ENCODE measurements at places on chromosomes 1 and 21. TPM values are rescaled to one million over a fixed set of nuclear protein-coding genes. Genes with fewer than 3 reads are reported as not detected.
A peak's percentile ranks its signal among the peaks of the same experiment; 100 is the strongest.

GRCh38 chr1:43004587-43005459 is 46.2 kb upstream of the SLC2A1 start:
- no peaks in the 10 kb centered on the region for H3K36me3 ChIP-seq
- H3K27ac ChIP-seq: no peak overlapping the region
- peaks cover 11% of the 10 kb centered on the region for H3K27me3 ChIP-seq
- no peak overlapping the region for H3K4me3 ChIP-seq
- H3K4me1 ChIP-seq: no peaks in the 10 kb centered on the region
- no peak for DNase-seq

- H3K36me3 ChIP-seq: no peaks in the 10 kb centered on the region
- H3K4me3 ChIP-seq: no peak overlapping the region
- H3K4me1 ChIP-seq: no peaks in the 10 kb centered on the region
- DNase-seq: peak; percentile 2
Measured at GRCh38 chr21:32844653-32845436, 73.3 kb upstream of the PAXBP1 start.

DNA sequence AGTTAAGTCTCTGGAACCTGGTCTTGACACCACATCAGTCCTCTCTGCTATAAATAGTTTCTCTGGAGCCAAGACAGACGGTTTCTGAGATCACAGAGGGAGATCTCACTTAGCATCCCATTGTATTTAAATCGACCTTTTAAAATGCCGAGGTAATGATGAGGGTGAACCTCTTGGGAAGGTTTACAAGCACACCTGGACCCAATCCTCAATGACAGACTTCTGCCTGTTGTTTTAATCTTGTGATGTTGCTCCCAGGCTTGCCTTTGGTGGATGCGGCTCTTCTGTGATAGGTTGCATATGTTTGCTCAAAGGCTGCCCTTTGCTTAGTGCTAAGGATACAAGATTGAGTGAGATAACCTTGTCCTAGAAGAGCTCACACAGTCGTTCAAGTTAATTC is 104.6 kb upstream of the L1TD1 start:
- no peaks in the 10 kb centered on the region for H3K4me1 ChIP-seq
- H3K36me3 ChIP-seq: peaks cover 12% of the 10 kb centered on the region
- no peak overlapping the region for H3K27ac ChIP-seq
- H3K27me3 ChIP-seq: no peaks in the 10 kb centered on the region
- DNase-seq: no peak

- H3K27me3 ChIP-seq: no peaks in the 10 kb centered on the region
- DNase-seq: no peak
- no peaks in the 10 kb centered on the region for H3K4me1 ChIP-seq
- no peak overlapping the region for H3K4me3 ChIP-seq
- no peaks in the 10 kb centered on the region for H3K36me3 ChIP-seq
Measured at GRCh38 chr1:176051902-176052518, 155.1 kb downstream of the COP1 start.

- no peak overlapping the region for H3K27ac ChIP-seq
- H3K27me3 ChIP-seq: peaks cover 8% of the 10 kb centered on the region
- H3K4me3 ChIP-seq: no peak overlapping the region
- no peaks in the 10 kb centered on the region for H3K4me1 ChIP-seq
Measured at GRCh38 chr1:64523413-64524337, 53.7 kb downstream of the CACHD1 start.

- peaks cover 8% of the 10 kb centered on the region for H3K36me3 ChIP-seq
- no peaks in the 10 kb centered on the region for H3K27me3 ChIP-seq
- H3K4me1 ChIP-seq: no peaks in the 10 kb centered on the region
- no peak overlapping the region for H3K4me3 ChIP-seq
- no peak for DNase-seq
Measured at GRCh38 chr1:11124965-11125364, 25.3 kb upstream of the EXOSC10 start.

- peaks cover 68% of the 10 kb centered on the region for H3K4me1 ChIP-seq
- no peaks in the 10 kb centered on the region for H3K27me3 ChIP-seq
- no peak for DNase-seq
- H3K36me3 ChIP-seq: peaks cover 15% of the 10 kb centered on the region
- no peak overlapping the region for H3K4me3 ChIP-seq
- H3K27ac ChIP-seq: peak overlapping the region; percentile 72
Measured at GRCh38 chr1:47554901-47555300, 117.1 kb downstream of the FOXD2 start.

DNA sequence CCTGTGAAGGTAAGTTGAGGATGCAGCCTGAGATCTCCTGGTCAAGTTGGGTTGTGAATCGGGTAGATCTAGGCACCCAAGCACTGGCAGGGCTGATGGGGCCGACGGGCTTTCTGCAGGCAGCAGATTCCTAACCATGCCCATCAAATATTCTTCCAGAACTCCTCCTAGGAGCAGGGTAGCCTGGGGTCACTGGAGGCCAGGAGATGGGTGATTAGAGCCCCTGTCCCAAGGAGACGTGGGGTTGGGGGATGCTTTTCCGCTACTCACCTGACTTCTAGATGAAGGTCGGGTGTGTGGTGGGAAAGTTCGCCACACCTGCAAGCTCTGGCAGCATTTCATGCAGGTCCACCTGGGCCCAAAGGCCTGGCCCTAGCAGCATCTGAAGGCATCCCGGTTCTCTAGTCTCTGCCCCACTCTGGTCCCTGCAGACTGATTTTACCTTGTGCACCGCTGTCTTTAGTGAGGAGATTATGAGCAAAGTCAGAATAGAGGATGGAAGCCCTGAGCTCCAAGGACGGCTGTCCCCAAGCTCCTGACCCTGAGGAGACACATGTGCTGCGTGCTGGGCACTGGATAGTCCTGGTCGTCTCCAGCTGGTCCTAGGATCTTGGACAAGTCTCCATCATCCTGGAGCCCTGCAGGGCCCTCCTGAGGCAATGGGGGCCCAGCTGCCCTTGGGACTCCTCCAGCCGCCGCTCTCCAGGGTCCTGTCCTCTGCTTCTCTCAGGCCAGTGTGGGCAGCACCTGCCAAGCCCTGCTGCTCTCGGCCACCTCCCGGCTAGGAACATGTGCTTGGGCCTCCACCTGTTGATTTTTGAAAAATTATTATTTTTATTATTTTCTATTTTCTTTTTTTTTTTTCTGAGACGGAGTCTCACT is 21.8 kb upstream of the C2CD2 start:
- no peaks in the 10 kb centered on the region for H3K36me3 ChIP-seq
- no peak overlapping the region for H3K4me3 ChIP-seq
- H3K27me3 ChIP-seq: no peaks in the 10 kb centered on the region

- H3K4me3 ChIP-seq: no peak overlapping the region
- H3K36me3 ChIP-seq: no peaks in the 10 kb centered on the region
- H3K27ac ChIP-seq: no peak overlapping the region
- peaks cover 17% of the 10 kb centered on the region for H3K27me3 ChIP-seq
- no peak for DNase-seq
Measured at GRCh38 chr1:160022330-160023310, 9.2 kb downstream of the PIGM start.

DNA sequence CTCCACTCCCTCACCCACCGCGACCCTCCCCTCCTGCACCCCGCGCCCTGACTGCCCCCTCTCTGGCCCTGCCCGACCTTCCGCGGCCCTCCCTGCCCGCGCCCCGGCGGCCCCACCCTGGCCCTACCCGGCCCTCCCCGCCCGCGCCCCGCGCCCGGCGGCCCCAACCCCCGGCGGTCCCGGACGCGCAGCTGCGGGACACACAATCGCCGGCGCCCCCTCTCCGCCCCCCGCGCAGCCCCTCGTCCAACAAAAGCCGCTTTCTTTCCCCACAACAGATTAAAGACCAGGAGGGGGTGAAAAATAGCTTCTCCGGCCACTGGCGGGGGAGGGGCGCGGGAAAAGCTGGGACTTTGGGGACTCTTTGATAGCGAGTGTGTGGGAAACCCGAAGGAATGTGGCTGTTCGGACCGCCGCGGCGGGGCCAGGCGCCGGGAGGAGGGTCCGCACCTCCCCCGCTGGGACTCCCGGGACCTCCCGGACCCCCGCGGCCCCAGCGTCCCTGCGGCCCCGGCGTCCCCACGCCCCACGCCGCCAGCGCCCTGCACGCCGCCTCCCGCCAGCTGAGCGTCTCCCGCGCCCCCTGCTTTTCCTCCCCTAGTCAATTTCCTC is 8.8 kb upstream of the ID3 start:
- peaks cover 15% of the 10 kb centered on the region for H3K4me1 ChIP-seq
- H3K27me3 ChIP-seq: peaks cover 15% of the 10 kb centered on the region
- DNase-seq: no peak
- H3K27ac ChIP-seq: peak overlapping the region; percentile 34

DNA sequence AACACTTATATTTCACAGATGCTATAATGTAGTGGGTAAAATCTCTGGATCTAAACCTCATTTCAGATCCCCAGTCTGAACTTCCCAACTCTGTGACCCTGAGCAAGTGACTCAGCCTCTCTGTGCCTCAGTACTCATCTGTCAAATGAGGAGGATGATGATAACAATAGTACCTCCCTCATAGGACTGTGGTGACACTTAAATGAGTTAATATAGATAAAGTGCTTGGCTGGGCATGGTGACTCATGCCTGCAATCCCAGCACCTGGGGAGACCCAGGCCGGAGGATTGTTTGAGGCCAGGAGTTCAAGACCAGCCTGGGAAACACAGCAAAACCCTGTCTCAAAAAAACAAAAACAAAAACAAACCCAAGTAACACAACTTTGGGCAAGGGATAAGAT is 4.7 kb upstream of the ECE1 start:
- no peak overlapping the region for H3K4me3 ChIP-seq
- no peaks in the 10 kb centered on the region for H3K27me3 ChIP-seq
- H3K4me1 ChIP-seq: peaks cover 44% of the 10 kb centered on the region

DNA sequence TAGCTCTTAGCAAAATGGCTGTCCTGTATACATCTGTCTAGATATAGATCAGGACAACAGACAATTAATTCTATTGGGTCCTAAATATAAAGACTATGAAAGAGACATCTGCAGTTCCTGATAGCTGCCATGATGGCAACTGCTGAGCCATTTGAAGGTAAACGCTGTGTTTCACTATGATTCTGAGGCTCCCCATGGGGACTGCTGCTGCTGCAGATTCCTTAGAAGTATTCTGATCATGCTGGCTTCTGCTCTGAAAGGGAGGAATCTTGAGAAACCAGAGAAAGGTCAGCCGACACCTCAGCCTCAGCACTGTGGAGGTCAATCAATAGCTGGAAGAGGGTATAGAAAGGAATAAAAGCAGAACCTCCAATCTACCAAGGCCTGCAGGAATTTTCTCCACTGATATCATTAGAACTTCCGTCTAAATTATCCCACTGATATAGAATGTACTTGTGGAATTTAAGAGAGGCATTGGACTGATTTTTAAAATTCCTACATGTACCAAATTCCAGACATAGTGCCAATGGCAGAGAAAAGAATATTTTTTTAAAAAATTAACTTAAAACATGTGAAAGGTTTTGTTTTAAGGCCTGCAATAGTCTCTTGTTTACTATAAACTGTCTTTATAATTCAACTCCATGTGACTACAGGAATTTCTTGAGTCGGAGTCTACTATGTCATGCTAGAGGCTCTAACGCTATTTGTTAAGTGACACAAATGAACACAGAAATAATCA is 53.2 kb downstream of the DDAH1 start:
- DNase-seq: no peak
- H3K27ac ChIP-seq: no peak overlapping the region
- H3K27me3 ChIP-seq: no peaks in the 10 kb centered on the region
- peaks cover 61% of the 10 kb centered on the region for H3K4me1 ChIP-seq

DNA sequence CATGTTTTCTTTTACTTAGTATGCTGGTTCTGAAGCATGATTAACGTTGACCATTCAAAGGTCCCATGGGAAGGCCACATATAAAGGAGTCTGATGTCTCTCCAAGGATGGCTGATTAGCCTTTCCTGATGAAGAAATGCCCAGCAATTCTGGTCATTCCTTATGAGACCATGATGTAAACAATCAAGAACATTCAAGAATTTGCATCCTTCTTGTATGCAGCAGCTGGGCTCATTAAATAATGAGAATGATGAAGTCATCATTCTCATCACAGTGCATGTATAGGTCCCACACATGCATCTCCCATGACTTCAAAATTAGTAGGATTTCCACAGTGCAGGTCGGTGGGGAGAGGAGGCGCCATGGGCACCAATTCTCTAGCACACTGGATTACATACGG is 85.4 kb downstream of the APP start:
- no peak overlapping the region for H3K27ac ChIP-seq
- no peak overlapping the region for H3K4me3 ChIP-seq
- DNase-seq: no peak
- H3K36me3 ChIP-seq: peaks cover 8% of the 10 kb centered on the region
- H3K4me1 ChIP-seq: no peaks in the 10 kb centered on the region

GRCh38 chr1:88275259-88275862 is 408.7 kb upstream of the PKN2 start:
- no peak for DNase-seq
- H3K4me1 ChIP-seq: no peaks in the 10 kb centered on the region

DNA sequence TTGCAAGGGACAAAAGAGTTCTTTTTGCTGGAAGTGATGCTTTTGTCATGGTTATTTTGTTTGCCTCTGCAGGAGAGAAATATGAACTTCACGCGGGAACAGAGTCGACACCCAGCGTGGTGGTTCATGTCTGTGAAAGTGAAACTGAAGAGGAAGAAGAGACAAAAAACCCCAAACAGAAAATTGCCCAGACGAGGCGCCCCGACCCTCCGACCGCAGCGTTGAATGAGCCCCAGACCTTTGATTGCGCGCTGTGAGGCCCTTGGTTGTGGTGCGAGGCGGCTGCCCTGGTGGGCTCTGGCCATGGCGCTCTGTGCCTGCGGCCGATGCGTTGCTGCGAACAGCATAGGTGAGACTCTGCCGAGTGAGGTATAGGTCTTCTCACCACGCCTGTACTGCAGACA is 20.9 kb upstream of the NCMAP start:
- peaks cover 12% of the 10 kb centered on the region for H3K4me1 ChIP-seq
- peaks cover 14% of the 10 kb centered on the region for H3K36me3 ChIP-seq

- H3K27me3 ChIP-seq: no peaks in the 10 kb centered on the region
- peaks cover 8% of the 10 kb centered on the region for H3K36me3 ChIP-seq
- H3K27ac ChIP-seq: no peak overlapping the region
- H3K4me3 ChIP-seq: no peak overlapping the region
- DNase-seq: no peak
Measured at GRCh38 chr1:42211224-42211623, 46.7 kb upstream of the GUCA2A start.

- no peaks in the 10 kb centered on the region for H3K36me3 ChIP-seq
- H3K4me3 ChIP-seq: no peak overlapping the region
- H3K4me1 ChIP-seq: no peaks in the 10 kb centered on the region
- no peak overlapping the region for H3K27ac ChIP-seq
- no peaks in the 10 kb centered on the region for H3K27me3 ChIP-seq
Measured at GRCh38 chr1:48939042-48939441, 162.4 kb upstream of the BEND5 start.

GRCh38 chr1:106897976-106898375 is 158.5 kb upstream of the PRMT6 start:
- no peak overlapping the region for H3K4me3 ChIP-seq
- H3K36me3 ChIP-seq: no peaks in the 10 kb centered on the region
- H3K27ac ChIP-seq: no peak overlapping the region
- no peaks in the 10 kb centered on the region for H3K4me1 ChIP-seq

RPTN gene
- total RNA-seq: not detected

CFAP141 gene
- total RNA-seq: not detected

SPRR1B gene
- 3.1 TPM for total RNA-seq

APOBEC4 gene
- not detected for total RNA-seq

TGFB2 gene
- 32.2 TPM for total RNA-seq

ARHGAP29 gene
- 62.6 TPM for total RNA-seq

TMEM51 gene
- total RNA-seq: 47.6 TPM

ZBTB8A gene
- 4.7 TPM for total RNA-seq

SLC5A3 gene
- total RNA-seq: 15.8 TPM

PCSK9 gene
- 31.8 TPM for total RNA-seq

RHOC gene
- 197 TPM for total RNA-seq

KIF17 gene
- not detected for total RNA-seq

ATAD3C gene
- 0.29 TPM for total RNA-seq

F13B gene
- not detected for total RNA-seq
